ENCODE measurements at places on chromosomes 16 and 17.

- DNase-seq = peak; percentile 43
Measured at GRCh38 chr17:77441130-77441920, 300.6 kb downstream of the SEC14L1 start.

- no peak for DNase-seq
Measured at GRCh38 chr17:39194985-39195524, 2.4 kb downstream of the CACNB1 start.

DNA sequence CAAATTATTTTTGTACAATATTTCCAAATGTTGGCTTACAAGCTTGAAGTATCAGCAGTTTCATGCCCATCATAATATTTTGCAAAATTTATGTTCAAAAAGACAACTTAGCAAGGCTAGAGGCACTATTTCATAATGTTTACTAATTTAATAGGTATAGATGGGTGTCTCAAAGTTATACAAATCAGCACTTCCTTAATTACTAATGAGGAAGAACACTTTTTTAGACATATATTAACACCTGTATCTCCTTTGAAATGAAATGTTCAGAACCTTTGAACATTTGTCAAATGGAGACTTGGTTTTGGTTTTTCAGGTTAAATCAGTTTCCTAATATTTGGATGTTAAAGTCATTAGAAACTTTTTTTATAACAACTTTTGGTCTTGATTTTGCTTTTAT lies 2.2 kb downstream of the TAT start:
- DNase-seq = no peak

DNA sequence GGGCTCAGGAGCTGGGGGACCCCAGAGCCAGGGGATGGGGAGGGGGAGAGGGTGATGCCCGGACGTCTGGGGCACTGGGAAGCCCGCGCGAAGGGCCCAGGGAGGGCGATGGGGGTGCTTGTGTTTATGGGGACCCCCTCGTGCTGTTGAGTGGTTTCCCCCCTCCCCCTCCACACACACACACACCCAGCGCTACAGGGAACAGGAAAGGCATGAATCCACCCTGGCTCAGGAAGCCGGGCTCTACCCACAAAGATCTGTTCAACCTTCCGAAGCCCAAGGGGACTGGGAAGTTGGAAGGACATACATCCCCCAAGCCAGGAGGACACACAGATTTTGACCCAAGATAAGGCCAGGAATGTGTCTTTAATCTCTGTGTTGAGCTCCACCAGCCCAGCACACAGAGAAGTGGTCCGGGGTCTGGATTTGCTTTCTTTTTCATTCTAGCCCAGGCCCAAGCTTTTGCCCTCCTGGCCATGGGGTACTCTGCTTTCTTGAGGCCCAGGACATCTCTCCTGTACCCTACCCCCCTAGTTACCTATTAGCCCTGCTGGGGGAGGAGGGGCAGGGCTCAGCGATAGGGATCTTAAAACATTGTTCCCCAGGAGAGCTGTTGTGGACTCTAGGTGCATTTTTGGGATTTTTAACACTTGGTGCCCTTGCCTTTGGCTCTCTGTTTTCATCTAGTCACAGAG lies 1.2 kb downstream of the UBALD2 start:
- DNase-seq = no peak

DNA sequence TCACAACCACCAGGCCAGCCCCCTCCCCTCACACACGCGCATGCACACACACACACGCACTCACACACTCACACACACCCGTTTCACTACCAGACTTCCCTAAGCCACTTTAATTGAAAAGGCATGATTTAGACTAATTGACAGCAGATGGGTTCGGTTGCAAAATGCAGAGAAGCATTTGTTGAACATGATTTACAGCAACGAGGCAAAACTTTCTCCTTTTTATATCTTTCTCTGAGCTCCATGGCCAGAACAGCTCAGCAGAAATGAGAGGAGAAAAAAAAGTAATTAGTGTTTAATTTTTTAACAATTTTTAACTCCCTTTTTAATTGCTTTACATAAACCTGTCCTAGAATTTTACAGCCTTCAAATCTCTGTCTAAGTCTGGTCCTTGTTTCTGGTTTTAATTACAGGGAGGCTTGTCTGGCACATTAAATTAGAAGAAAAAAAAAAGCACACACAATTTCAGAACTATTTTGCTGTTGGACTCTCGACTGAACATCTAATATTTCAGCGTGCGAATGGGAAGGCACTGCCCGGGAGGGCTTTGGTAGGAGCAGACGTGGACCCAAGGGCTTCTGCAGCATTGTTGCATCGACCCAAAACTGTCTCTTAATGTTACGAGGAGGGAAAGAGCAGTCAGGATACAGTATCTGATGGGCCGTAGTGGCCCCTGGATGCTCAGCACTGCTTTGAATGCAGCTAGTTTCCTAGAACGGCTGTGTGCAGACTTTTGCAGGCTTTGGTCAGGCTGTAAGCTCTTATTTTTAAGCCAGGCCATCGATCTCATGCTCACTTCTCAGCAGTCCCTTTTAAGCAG lies 255.9 kb downstream of the SOX9 start:
- DNase-seq = no peak

DNA sequence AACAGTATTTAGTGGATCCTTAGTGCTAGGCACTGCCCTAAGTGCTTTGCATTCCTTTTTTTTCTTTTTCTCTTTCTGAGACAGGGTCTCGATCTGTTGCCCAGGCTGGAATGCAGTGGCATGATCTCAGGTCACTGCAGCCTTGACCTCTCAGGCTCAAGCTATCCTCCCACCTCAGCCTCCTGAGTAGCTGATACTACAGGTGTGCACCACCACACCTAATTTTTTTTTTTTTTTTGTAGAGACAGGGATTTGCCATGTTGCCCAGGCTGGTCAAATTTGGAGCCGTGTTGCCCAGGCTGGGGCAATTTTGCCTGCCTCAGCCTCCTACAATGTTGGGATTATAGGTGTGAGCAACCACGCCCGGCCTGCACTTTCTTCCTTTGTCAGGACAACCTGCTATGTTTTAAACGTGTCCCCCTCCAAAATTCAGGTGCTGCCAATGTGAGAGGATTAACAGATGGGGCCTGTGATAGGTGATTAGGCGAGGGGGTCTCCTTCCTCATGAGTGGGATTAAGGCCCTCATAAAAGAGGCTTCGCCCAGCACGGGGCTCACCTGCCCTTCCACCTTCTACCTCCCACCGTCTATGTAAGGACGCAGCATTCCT lies 5.4 kb downstream of the NQO1 start:
- DNase-seq = no peak

DNA sequence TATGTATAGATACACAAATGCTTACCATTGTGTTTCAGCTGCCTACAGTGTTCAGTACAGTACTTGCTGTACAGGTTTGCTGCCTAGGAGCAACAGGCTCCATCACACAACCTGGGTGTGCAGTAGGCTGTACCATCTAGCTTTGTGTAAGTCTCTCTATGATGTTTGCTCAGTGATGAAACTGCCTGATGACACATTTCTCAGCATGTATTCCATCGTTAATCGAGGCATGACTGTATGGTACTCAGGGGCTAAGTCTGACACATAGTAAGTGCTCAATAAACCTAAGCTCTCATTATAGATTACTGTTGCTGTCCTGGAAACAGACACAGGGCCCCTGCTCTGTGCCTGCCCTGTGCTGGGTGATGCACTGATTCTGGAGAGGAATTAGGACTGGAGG lies 18.1 kb downstream of the KCNJ12 start:
- DNase-seq = no peak

DNA sequence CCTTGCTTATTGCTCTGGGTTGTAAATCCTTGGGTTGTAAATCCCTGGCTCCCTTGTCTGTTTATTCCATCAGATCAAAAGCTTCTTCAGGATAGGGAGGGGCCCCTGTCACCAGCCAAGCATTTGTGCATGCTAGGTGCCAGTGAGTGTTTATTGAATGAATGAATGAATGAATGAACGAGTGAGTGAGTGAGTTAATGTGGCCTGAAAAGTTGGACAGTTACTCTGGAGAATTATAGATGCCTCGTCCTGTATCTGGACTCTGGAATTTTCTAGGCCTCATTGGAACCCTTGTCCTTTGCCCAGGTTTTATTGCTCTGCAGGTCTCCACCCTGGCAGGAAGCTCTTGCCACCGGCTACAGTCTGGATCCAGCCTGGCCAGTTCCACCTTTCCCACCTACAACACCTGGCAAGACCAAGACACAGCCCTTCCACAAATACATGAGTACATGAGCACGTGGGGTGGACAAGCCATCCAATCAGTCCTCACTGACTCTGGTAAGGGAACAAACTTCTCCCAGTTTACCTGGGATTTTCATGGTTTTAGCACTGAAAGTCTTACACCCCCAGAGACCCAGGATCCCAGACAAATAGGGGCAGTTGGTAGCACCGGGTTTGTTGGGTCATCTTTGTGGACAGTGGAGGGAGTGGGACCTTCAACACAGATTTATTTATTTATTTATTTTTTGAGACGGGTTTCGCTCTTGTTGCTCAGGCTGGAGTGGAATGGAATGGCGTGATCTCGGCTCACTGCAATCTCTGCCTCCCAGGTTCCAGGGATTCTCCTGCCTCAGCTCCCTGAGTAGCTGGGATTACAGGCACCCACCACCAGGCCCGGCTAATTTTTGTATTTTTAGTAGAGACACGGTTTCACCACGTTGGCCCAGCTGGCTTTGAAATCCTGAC lies 14.7 kb upstream of the CDH1 start:
- no peak for DNase-seq

DNA sequence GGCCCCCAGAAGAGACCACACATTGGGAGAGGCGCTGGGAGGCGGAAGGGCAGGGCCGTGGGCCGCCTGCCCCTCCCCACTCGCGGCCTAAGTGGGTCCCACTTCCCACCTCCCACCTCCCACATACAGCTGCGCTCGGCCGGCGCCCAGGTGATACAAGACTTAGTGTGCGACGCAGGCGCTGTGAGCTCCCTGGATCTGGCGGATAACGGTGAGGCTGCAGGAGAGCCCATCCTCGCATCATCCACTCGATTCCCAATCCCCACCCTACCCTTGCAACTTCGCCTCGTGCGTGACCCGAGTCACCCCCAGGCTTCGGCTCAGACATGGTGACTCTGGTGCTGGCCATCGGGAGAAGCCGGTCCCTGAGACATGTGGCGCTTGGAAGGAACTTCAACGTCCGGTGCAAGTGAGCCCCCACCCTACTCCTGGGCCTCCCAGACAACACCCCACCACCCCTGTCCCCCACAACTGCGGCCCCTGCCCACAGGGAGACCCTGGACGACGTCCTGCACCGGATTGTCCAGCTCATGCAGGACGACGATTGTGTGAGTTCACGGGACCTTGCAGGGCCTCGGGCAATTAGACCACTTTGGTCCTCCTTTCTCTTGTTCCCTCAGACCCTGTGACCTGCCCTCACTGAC lies 3.9 kb downstream of the CARMIL2 start:
- DNase-seq = no peak
